Upper lobe of right lung (tissue), 1 donor: ENCODE measurements at places on chromosomes 2 and 18. TPM values are rescaled to one million over a fixed set of nuclear protein-coding genes. Genes with fewer than 3 reads are reported as not detected.
A peak's percentile ranks its signal among the peaks of the same experiment; 100 is the strongest.

The CTNNA2 gene
- not detected for total RNA-seq

DNA sequence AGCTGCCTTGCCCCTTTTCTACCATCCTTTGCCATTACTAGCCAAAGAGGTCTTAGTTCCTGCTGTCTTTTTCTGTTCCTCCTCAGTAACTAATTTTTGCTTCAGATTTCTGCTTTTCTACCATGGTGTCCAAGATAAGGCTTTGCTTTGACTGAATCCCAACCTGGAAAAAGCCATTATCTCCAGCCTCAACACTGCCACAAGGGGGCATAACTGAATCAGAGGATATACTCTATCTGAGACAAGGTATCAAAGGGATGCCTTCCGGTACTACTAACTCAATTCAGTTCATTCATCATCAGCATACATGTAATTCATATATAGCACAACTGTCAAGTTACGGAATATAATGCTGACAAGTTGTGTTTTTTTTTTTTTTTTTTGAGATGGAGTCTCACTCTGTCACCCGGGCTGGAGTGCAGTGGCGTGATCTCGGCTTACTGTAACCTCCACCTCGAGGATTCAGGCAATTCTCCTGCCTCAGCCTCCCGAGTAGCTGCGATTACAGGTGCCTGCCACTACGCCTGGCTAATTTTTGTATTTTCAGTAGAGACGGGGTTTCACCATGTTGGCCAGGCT, 11.4 kb downstream of the OSGEPL1 start:
- H3K36me3 ChIP-seq, result peaks cover 84% of the 10 kb centered on the region
- no peak for DNase-seq
- no peak overlapping the region for H3K27ac ChIP-seq

- H3K4me1 ChIP-seq, result peaks cover 9% of the 10 kb centered on the region
- no peaks in the 10 kb centered on the region for H3K27me3 ChIP-seq
- H3K36me3 ChIP-seq, result peaks cover 6% of the 10 kb centered on the region
- DNase-seq, result no peak
- H3K27ac ChIP-seq, result no peak overlapping the region
Observed at GRCh38 chr18:7958897-7959146, 391.7 kb downstream of the PTPRM start.

- H3K27me3 ChIP-seq, result no peaks in the 10 kb centered on the region
- H3K36me3 ChIP-seq, result no peaks in the 10 kb centered on the region
- no peak overlapping the region for H3K27ac ChIP-seq
- H3K4me1 ChIP-seq, result no peaks in the 10 kb centered on the region
- no peak for DNase-seq
Observed at GRCh38 chr2:175282300-175282699, 100.8 kb upstream of the ATP5MC3 start.

DNA sequence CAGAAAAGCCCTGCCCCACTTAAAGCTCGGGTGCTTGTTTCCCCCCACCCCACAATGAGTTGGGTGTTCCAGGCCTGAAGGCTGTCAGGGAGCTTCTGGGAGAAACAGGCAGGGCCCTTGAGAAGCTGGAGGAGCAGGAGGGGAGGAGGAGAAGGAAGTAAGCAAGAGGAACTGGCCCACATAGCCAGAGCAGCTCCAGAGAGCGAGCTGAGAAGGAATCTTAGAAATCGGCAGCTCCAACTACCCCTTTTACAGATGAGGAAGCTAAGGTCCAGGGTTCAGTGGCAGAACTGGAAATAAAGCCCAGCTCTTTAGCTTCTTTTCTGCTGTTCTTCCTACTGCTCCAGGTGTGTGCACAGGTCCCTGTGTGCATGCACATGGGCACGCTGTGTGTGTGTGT, 12.7 kb upstream of the KCNK3 start:
- no peaks in the 10 kb centered on the region for H3K27me3 ChIP-seq
- no peaks in the 10 kb centered on the region for H3K36me3 ChIP-seq
- no peaks in the 10 kb centered on the region for H3K4me1 ChIP-seq
- peak; percentile 25 for DNase-seq
- H3K27ac ChIP-seq, result no peak overlapping the region
- H3K4me3 ChIP-seq, result no peak overlapping the region
